ENCODE measurements at places on chromosomes 3 and 15.

GRCh38 chr3:42019953-42020260, 58.0 kb upstream of the ULK4 start:
- DNase-seq = no peak

DNA sequence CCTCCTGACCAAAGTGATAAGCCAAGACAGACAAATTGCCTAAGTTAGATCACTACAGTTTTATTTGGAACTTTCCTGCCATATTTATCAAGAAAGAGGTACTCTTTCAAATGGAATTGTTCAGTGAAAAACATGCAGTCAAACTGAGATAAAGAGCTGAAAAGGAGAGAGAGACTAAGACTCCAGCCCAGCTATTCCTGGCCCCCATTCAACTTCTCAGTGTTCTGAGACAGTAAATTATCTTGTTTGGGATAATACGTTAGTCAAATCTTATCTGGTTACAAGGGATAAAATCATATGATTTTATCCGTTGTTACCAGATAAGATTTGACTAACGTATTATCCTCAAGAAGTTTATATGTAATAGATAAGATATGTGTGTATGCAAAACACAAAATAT, 67.6 kb upstream of the CMC1 start:
- no peak for DNase-seq

DNA sequence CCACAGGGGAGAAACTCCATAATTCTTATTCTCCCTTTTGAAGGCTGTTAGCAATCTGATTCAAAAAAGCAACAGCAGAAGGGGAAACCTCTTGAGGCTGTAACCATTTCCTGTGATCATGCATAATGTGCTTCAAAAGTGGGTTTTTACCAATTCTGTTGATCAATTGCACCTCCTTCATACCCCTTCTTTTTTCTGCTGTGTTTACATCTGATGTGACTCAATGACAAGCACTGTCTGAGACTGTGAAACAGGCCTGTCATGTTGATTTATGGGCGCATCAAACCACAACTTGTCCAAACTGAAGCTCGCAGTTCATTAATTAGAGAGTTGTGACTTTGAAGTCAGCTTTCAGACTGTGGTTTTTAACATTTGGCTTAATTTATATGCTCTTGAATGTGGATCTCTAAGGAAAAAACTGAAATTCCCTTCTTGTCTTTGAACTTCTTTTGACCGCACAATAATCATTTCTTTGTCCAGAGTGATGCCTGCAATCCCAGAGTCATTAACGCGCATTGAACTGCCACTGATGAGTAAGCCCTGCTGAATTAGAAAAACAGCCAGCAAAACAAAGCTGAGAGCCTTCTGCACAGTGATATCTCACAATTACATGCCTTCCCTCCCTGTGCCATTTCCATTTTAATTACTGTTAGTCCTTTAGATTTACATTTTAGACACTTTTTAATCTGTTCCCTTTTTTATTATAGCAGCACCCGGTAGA, 532.8 kb downstream of the FOXP1 start:
- DNase-seq = no peak

GRCh38 chr3:196073255-196073753, 8.6 kb downstream of the TFRC start:
- peak; percentile 47 for DNase-seq

DNA sequence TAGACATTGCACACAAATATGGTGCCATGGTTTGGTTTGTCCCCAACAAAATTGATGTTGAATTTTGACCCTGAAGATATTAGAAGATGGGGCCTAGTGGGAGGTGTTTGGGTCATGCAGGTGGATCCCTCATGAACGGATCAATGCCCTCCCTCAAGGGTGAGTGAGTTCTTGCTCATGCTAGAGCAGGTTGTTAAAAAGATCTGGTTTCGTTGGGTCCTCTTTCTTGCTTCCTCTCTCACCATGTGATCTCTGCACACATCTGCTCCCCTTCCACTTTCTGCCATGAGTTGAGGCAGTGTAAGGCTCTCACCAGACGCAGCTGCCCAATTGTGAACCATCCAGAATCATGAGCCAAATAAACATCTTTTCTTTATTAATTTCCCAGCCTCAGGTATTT, 87.8 kb upstream of the MDFIC2 start:
- no peak for DNase-seq

- DNase-seq = no peak
Measured at GRCh38 chr15:67039384-67040075, 25.9 kb upstream of the SMAD3 start.

- DNase-seq = no peak
Measured at GRCh38 chr3:186080849-186081438, 27.9 kb downstream of the ETV5 start.

DNA sequence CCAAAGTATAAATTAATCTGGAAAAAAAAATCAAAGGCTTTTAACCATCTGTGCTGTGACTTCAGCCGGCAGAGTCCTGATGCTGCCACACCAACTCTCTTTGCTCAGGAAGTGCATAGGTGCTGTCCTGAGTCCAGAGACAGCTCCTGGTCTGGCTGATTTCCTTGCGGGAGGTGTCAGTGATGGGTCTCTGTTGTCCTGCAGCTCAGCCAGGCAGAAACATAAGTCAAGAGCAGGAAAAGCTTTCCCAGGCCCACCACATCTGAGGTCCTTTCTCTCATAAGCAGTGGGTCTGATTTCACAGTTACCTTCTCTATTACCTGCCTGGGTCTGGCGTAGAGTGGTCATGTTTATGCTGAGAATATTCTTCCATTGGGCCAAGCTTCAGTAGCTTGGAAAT, 19.4 kb downstream of the CHST2 start:
- no peak for DNase-seq

DNA sequence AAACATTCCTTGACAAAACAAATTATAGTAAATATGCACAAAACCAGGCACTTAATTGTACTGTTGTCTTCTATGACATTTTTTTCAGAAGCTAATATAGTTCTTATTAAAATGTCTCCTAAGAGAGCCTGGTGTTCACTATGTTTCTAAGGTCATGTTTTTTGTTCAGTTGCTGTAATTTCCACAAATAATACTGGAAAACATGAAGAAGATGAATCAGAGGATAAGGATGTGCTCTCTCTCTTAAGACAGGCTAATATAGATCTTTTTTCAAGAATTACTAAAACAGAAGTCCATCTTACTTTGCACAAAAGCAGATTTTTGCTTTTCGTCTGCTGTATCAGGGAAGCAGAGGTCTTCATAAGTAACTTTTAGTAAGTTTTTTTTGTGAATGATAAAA, 823.0 kb upstream of the NECTIN3 start:
- no peak for DNase-seq

DNA sequence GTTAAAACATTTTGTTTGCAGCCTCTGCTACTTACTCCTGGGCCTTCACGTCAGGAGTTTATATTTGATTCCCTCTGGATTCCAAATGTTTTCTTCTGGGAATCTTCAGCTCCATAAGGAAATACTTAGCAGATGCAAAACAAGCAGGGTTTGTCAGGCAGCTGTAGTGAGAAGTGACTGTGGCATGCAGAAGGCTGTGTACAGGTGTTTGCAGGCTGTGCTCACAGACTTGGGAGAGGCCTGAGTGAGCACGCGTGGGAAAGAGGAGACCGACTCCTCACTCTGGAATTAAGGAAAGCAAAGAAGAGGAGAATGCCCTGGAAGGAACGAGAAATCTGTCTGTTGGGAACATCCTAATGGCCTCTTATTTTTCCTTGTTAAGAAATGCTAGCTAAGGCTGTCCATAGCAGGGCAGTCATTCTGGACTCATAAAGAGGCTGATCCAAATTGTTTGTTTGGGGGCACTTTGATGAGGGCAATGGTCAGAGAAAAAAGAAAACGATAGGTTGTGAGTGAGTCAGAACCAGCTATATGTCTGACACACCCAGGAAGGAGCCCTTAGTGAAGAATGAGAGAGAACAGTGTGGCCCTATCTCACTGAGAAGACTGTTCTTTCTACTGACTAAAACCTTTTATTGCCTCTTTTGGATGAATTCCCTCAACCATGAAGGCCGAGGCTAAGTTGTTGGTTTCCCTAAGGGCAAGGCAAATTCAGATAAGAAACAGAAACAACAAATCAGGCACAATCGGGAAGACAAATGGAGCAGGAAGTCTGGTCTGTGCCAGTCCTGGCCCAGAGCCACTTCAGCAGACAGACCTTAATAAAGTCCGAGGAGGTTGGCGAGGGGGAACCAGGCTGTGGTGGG, 82.6 kb downstream of the TGFBR2 start:
- no peak for DNase-seq

DNA sequence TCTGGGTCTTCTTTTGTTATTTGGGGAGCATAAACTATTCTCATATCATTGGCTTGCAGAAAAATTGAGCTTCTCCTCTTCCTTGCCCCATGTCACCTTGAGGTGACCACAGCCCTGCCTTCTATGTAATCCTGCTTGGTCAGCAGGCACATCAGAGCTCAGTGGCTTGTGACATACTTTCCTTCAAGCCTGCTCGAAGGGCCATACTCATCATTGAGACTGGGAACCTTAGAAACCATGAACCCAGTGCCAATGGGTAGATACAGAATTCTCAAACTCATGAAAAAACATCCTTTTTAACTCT, 3.7 kb upstream of the CCR2 start:
- no peak for DNase-seq

DNA sequence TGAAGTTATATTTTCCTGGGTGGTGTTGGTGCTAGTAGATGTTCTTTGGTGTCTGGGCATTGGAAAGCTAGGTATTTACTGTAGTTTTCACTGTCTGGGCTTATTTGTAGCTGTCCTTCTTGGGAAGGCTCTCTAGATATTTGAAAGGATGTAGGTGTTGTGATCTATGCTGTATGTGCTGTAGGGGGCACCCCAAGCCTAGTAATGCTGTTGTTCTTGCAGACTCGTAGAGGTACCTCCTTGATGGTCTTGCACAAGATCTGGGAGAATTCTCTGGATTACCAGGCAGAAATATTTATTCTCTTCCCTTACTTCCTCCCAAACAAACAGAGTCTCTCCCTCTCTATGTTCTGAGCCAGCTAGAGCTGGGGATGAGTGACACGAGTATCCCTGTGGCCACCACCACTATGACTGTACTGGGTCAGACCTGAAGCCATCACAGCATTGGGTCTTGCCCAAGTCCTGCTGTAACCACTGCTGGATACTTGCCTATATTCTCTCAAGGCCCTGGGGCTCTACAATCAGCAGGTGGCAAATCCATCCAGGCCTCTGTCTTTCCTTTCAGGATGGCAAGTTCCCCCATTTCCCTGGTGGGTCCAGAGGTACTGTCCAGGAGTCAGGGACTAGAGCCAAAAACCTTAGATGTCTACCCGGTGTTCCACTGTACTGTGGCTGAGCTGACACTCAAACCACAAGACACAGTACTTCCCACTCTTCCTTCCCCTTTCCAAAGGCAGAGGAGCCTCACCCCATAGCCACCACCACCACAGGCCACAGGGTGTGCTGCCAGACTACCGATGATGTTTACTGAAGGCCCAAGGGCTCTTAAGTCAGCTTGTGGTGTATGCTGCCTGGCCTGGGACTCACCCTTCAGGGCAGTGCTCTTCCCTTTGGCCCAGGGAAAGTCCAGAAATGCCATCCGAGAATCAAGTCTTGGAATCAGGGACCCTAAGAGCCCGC, 195.2 kb upstream of the DPPA4 start:
- no peak for DNase-seq

GRCh38 chr3:155963570-155963969, 93.1 kb downstream of the GMPS start:
- no peak for DNase-seq

DNA sequence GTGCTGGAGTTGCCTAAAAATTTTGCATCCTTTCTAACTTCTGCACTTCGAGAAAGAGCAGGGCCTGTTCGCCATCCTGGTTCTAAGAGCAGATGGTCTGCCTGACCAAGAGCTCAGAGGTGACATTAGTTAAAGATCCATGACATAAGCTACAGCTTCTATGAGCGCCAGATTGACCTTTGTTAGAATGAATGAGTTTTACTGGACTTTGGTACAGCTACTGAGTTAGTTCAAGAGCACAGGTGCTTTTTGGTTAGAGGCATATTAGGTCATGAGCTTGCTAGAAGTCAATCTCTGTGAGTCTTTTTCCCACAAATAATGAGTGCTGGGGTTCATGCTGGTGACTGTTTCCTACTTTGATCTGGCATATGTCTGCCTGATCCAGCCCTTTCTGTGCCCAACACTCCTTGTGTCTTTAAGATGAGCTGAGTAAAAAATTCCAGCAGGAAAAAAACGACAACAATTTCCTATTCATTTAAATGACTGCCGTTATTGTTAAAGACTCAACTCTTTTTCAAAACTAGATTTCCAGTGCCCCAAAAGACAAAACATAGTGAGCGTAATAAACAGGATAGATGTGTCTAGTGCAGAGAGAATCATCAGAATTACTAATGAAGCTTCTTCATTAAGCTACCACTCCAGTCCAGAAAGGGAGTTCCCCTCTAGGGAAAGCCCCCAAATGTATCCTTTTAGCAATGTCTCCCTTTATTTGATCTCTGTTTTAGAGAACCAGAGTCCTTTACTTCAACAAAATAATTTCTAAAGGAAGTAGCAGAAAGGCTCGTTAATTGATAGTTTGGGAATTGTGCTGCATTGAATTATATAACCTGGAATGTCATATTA, 152.9 kb downstream of the SLCO3A1 start:
- no peak for DNase-seq

DNA sequence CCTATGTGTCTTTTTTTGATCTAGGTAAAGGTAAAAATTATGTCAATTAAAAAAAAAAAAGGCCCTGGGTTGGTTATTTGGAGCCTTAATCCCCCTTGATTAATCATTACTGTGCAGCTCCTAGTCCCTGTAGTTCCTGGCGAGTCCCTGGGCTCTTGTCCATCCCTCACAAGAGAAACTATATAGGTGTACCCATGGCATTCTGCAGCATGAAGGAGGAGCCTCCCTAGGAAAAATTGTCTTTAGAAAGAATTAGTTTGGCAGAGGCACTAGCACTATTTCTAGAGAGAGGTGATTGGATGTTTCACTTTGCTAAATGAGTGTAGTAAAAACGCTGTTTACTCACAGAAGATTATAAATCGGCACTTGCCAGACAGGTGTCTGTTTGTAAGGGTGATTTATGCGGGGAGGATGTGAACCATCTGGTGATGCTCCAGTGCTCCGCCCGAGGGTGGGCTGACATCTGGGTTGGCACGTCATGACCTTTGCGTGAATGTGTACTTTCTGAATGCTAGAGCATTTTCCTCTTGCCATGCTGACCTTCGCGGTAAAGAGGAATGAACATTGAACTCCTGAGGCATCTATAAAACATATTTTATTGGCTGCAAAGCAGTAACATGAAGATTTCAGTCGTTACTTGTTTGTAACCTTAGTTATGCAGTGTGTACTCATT, 12.6 kb downstream of the PLCL2 start:
- DNase-seq = no peak

DNA sequence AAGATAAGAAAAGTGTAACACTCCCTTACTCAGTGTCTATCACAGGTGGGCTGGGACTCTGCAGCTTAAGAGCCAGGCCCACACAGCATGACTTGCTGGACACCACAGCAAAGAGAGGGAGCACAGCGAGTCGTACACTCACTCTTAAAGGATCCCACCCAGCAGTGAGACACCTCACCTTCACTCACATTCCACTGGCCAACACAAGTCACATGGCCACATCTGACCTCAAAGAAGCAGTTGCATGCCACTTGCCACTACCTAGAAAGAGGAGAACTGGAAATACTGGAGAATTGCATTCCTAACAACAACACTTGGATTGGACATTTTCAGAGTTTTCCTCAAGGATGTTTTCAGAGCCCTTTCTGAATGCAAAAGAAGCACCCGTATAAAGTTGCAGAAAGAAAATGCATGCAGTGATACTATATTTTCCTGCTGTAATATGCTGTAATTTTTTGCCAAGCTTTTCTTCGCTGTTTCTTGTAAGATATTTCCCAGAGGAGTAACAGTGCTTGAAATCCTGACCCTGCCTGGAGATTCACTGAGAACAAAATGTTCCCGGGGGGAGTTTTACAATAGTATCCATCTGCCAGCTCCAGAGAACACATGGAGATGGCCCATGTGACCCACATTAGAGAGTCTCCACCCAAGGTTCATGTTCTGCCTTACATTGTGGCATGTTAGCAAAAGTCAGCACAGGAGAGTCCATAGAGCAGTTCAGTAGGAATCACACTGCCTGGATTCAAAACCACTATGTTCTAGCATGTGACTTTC, 42.2 kb downstream of the TRIM42 start:
- no peak for DNase-seq
